Sigmoid colon (tissue), 7 donors: ENCODE measurements at places on chromosomes 11 and 22. TPM values are rescaled to one million over a fixed set of nuclear protein-coding genes. Genes with fewer than 3 reads are reported as not detected.
A peak's percentile ranks its signal among the peaks of the same experiment; 100 is the strongest.

RCOR2 gene
- polyA plus RNA-seq, result 2.4 TPM

NLRP14 gene
- polyA plus RNA-seq, result not detected

ANGPTL5 gene
- polyA plus RNA-seq, result 0.23 TPM

SCGB2A2 gene
- not detected for polyA plus RNA-seq

MS4A3 gene
- polyA plus RNA-seq, result not detected

CELSR1 gene
- 5.0 TPM for polyA plus RNA-seq

OR51E2 gene
- not detected for polyA plus RNA-seq

SYNGR1 gene
- 8.4 TPM for polyA plus RNA-seq

MAPK8IP2 gene
- polyA plus RNA-seq, result under 0.01 TPM

DNA sequence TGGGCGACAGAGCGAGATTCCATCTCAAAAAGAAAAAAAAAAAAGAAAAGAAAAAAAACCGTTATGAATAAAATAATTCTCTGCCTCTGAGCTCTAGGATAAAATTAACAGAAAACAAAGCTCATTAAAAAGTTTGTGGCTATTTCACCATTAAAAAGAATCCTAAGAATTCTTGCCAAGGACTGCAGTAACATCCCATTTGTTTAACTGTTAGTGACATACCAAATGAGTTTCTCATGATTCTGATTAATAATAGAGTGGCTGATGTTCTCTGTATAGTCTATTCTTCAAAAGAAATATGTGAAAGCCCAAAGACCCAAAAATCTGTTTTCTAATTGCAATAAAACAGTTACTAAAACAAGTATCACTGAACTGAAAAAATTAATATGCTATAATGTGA lies 19.7 kb downstream of the CLNS1A start:
- H3K4me1 ChIP-seq, result no peaks in the 10 kb centered on the region
- peaks cover 21% of the 10 kb centered on the region for H3K36me3 ChIP-seq
- DNase-seq, result no peak
- no peaks in the 10 kb centered on the region for H3K27me3 ChIP-seq
- no peak overlapping the region for H3K27ac ChIP-seq

DNA sequence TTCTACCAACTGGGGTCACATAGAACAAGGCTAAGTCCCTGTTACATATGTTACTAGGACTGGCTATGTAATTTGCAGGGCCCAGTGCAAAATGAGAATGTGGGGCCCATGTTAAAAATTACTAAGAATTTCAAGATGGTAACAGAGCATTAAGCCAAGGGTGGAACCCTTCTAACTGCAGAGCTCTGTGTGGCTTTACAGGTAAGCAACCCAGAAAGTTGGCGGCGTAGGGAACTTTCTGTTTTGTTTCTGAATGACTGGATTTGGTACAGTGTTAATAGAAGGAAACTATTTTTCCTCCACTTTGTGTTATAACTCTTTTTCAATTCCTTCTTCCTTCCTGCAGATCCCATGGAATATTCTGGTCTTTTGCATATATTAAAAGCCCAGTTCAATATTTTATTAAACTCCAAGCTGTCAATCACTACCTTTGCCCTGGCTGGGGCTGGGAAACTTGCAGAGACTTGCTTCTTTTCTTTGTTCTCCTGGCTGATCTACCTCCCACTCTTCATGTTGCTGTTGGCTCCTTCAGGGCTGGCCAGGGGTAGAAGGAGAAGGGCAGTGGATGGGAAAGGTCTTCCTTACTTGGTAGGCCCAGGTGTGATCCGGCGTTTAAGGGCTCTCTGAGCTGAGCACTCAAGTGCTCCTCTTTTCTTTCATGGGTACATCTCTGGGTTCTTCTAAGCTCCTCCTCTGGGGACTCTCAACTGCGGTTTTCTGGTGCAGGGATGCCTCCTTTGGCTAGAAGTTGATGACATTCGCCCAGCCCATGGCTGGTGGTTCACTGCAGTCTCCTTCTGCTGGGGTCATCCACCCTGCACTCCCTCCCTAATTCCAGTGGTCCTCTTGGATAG lies 67.7 kb downstream of the SNX19 start:
- H3K4me3 ChIP-seq, result no peak overlapping the region
- H3K27ac ChIP-seq, result no peak overlapping the region
- H3K36me3 ChIP-seq, result no peaks in the 10 kb centered on the region
- DNase-seq, result no peak
- H3K4me1 ChIP-seq, result no peaks in the 10 kb centered on the region
- no peaks in the 10 kb centered on the region for H3K27me3 ChIP-seq

- H3K36me3 ChIP-seq, result no peaks in the 10 kb centered on the region
- H3K4me3 ChIP-seq, result no peak overlapping the region
- no peak for DNase-seq
Observed at GRCh38 chr11:130806746-130807145, 109.5 kb downstream of the SNX19 start.

- no peak for DNase-seq
- H3K36me3 ChIP-seq, result no peaks in the 10 kb centered on the region
- no peak overlapping the region for H3K4me3 ChIP-seq
- H3K27me3 ChIP-seq, result no peaks in the 10 kb centered on the region
Observed at GRCh38 chr22:44271732-44272400, 40.9 kb downstream of the SHISAL1 start.

DNA sequence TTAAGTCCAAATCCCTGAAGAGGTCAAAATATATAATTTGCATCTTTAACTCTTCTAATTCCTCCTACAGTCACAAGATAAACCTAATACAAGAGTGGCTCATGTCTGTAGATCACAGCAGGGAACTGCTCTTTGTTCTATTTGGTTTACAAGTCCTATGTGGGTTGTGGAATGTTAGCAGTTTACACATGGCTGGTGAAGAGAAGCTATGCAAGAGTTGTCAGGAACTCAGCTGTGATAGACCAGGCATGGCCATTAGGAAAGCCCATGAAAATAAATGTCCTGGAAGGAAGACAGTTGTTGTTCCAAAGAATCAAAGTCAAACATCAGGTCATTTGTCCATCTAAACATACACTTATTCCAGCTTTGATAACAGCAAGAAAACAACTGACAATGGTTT lies 312.4 kb upstream of the PITPNB start:
- no peaks in the 10 kb centered on the region for H3K36me3 ChIP-seq
- peak overlapping the region; percentile 3 for H3K27ac ChIP-seq

DNA sequence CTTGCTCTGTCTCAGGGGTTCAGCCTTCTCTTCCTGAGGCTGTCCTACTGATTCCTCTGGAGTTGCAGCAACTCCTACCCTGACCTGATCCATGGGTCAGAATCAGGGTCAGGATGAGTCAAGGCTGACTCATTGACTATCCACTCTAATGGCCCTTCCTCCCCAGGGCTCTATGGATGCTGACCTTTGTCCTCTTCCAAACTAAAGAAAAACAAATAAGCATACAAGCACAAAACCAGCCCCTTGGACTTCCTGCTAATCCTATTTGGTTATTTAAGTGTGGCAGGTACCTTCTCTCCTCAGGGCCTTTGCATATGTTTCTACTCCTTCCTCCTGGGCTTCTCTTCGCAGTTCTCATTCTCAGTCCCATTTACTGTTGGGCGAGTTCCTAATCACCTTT lies 204.5 kb upstream of the NAV2 start:
- H3K27me3 ChIP-seq, result no peaks in the 10 kb centered on the region
- no peaks in the 10 kb centered on the region for H3K4me1 ChIP-seq
- H3K4me3 ChIP-seq, result no peak overlapping the region
- no peak overlapping the region for H3K27ac ChIP-seq
- H3K36me3 ChIP-seq, result no peaks in the 10 kb centered on the region

DNA sequence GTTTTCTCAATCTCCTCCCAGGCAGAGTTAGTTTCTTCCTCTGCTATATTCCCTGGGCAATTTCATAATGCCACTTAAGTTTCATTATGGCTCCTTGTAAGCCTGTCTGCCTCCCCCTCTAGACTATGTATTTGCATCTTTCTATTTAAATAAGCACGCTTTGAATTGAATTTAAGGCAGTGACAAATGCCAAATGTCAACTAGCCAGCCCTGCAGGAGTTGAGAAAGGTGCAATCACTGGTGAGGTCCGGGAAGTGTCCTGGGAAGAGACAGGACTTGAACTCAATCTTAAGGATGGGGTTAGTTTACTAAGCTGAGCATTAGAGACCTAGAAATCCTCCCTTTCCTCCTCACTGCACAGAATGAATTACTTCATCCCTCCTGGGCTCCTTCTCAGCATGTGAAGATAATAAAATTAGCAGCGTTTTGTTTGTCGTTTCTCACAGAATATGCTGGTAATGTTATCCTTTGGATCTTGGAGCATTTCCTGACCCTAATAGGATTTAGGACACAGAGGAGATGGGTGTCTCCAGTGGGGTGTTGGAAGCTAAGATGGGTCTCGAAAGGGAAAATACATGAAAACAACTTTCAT lies 1.6 kb downstream of the TCP11L1 start:
- peak overlapping the region; percentile 97 for H3K27ac ChIP-seq
- peak overlapping the region; percentile 74 for H3K4me3 ChIP-seq
- H3K36me3 ChIP-seq, result peaks cover 23% of the 10 kb centered on the region
- H3K4me1 ChIP-seq, result peaks cover 24% of the 10 kb centered on the region

GRCh38 chr11:102279641-102280170 lies 37.6 kb upstream of the BIRC3 start:
- peaks cover 9% of the 10 kb centered on the region for H3K4me1 ChIP-seq
- no peak for DNase-seq
- H3K27ac ChIP-seq, result peak overlapping the region; percentile 38

- DNase-seq, result no peak
- H3K4me3 ChIP-seq, result no peak overlapping the region
- H3K27me3 ChIP-seq, result no peaks in the 10 kb centered on the region
Observed at GRCh38 chr11:72951888-72952287, 137.7 kb downstream of the ATG16L2 start.

DNA sequence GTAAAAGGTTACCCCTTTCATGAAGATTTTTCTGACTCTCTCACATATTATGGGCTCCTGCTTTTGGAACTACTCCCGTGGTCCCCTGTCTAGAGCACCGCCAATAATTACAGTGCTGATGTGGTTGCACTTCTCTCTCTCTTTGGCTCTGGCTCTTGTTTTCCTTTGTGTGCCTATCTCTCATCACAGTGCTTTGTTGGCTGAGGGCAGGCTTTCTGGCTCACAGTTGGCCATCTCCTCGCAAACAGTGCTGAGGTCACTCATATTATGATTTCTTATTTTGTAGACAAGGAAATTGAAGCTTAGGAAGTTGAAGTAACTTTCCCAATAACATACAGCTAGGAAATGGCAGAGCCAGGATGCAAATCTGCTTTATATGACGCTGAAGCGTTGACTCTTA lies 192.5 kb downstream of the DDX10 start:
- DNase-seq, result no peak
- no peak overlapping the region for H3K27ac ChIP-seq
- no peak overlapping the region for H3K4me3 ChIP-seq
- H3K36me3 ChIP-seq, result no peaks in the 10 kb centered on the region
- no peaks in the 10 kb centered on the region for H3K4me1 ChIP-seq
- H3K27me3 ChIP-seq, result no peaks in the 10 kb centered on the region

DNA sequence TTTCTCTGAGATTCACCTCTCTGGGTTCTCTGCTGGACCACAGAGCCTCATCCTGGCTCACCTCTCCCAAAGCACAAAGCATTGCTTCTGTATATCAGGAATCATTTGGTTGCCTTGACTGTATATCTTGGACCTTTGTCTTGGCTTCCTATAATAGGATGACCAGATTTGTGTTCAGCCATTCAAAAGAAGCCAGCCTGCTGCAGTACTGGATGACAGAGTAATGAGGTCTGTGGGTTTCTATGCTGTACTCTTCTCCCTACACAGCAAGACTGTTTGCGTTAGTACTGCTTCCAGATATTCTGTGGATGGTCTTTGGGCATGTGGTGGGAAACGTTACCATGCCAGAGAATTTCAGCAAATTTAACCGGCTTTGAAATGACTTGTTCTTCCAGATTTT lies 39.8 kb downstream of the ARFGAP2 start:
- H3K36me3 ChIP-seq, result no peaks in the 10 kb centered on the region
- no peak overlapping the region for H3K27ac ChIP-seq
- peak; percentile 14 for DNase-seq
- H3K4me3 ChIP-seq, result no peak overlapping the region

- DNase-seq, result peak; percentile 85
- H3K27ac ChIP-seq, result peak overlapping the region; percentile 94
- H3K36me3 ChIP-seq, result no peaks in the 10 kb centered on the region
- no peaks in the 10 kb centered on the region for H3K27me3 ChIP-seq
- H3K4me1 ChIP-seq, result peaks cover 37% of the 10 kb centered on the region
Observed at GRCh38 chr11:10899121-10899830, 41.4 kb upstream of the ZBED5 start.
